ENCODE measurements at places on chromosomes 2 and 18. TPM values are rescaled to one million over a fixed set of nuclear protein-coding genes. Genes with fewer than 3 reads are reported as not detected.

DNA sequence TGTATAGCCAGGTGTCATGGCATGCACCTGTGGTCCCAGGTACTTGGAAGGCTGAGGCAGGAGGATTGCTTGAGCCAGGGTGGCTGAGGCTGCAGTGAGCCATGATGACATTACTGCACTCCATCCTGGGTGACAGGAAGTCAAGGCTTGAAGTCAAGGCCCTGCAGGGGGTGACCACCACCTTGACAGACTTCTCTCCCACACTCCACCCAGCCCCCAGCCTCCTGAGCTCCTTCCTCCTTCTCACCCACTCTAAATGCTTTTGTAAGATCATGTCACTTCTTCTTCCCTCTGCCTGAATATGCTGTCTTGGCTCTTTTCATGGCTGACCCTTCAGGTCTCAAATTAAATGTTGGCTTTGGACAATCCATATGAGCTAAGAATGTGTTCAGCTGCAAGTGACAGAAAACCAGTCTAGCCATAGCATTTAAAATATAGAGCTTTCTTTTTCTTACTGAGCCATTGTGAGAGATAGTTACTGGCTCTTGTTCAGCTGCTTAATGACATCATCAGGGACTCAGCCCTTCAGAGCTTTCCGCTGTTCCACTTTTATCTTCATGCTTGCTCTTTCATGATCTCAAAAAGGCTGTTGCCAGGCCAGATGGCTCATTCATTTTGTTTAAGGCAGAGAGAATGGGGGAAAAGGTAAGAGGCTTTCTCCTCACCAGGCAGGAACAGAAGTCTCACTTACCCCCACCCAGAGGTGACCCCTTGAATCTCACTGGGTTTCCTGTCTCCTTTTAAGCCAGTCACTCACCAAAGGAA, 36.7 kb upstream of the TTC39C start:
- H3K4me3 ChIP-seq, result no peak overlapping the region
- DNase-seq, result no peak
- peaks cover 13% of the 10 kb centered on the region for H3K4me1 ChIP-seq
- H3K36me3 ChIP-seq, result 0 out of 2 replicates have a peak, but pooled peaks cover 4% of the 10 kb centered on the region

- no peaks in the 10 kb centered on the region for H3K4me1 ChIP-seq
- H3K27me3 ChIP-seq, result no peaks in the 10 kb centered on the region
- no peak for DNase-seq
- H3K4me3 ChIP-seq, result no peak overlapping the region
- no peaks in the 10 kb centered on the region for H3K36me3 ChIP-seq
Observed at GRCh38 chr2:199883474-199884212, 27.4 kb upstream of the C2orf69 start.

DNA sequence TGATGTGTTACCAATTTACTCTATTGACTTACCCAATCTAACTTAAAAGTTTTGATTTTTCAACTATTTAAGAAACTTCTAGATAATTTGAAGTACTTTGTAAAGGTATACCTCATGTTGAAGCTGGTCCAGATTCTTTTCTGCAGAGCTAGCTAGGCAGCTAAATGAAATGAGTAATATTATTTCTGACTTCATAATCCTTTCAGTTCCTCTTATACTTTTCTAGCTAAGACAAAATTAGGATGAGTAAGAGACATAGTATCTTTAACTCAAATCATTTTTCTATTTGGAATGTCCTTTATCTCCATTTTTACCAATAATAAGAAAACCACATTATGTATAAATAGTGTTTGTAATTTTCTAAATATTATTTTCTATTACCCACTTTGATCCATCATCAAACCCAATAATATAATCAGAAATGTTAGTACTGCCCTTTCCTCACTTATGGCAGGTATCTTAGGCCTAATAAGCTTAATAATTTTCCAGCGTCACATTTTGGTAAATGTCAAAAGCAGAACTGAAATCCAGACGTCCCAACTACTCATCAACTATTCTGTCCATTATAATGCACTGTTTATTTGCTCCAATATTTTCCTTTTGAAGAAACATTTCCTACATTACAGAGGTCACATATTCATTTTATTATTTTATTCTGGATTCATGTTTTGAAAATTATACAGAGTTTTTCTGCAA, 456.6 kb downstream of the THSD7B start:
- H3K27ac ChIP-seq, result no peak overlapping the region
- no peak overlapping the region for H3K4me3 ChIP-seq

DNA sequence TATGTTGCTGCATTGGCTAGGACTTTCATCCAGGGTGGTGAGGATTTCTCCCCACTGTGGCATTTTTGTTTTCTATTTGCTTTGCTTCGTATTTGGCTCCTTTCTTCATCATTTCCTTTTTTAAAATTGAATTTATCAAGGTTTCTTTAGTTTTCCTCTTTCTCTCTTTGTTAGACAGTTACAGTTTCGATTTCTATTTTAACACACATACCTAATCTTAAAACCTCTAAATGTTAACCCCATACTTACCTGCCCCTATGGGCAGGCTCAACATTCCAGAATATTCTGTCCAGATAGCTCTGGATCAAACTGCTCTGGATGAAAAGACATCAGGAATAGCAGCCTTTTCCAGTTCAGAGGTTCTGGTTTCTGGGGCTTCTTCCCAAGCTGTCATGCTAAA, 49.2 kb downstream of the DIPK1C start:
- no peaks in the 10 kb centered on the region for H3K36me3 ChIP-seq
- no peaks in the 10 kb centered on the region for H3K4me1 ChIP-seq
- no peak overlapping the region for H3K27ac ChIP-seq
- H3K27me3 ChIP-seq, result peaks cover 29% of the 10 kb centered on the region

The TTR gene
- not detected for total RNA-seq

The TACR1 gene
- total RNA-seq, result 0.15 TPM
